A549 (cell line): ENCODE measurements at places on chromosomes 6 and 20.

DNA sequence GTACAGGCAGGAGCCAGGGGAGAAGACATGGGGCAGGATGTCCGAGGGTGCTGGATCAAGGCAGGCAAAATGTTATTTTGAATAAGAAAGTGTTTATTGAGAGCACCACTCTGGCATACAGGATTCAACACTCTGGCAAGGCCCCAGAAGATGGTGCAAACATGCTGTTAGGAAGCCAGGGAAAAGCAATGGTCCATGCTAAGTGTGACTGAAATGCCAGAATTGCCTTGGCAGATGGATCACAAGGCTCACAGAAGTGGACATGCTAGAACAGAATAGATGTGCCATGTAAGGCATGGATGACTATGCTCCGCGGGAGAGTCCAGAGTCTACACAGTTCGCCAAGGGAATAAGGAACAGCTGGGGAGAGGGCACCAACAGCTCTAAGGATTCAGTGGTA, 54.6 kb downstream of the QRSL1 start:
- no peak for DNase-seq

DNA sequence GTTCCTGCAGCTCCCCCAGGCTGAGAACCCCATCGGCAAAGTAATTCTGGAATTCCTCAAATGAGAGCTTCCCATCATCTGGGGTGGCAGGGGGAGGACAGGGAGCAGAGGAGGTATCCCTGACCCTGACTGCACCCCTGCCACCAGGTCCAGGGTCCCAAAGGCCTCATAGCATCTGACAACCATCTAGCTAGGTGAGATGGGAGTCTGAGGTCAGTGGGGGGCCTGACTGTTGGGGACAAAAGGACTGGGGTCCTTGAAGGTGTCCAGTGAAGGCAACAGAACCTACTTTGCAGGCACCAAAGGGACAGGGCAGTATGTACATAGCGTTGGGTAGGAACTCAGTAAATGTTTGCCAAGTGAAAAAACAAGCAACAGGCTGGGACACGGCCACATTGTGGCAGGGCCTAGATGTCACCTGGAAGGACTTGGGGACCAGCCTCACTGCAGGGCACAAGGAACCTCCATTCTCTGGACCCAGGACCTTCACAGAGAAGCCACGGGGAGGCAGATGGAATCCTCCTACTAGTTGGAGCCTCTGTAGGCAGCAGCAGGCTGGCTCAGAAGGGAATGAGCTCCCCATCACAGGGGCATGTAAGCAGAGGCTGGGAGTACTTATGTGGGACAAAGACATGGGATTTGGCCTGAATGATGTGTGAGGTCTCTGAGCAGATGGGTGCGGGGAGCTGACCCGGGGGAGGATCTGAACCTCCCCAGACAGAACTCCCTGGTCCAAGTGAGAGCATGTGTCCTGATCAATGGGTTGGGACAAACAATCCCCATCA, 3.3 kb downstream of the NECAB3 start:
- DNase-seq, result no peak

DNA sequence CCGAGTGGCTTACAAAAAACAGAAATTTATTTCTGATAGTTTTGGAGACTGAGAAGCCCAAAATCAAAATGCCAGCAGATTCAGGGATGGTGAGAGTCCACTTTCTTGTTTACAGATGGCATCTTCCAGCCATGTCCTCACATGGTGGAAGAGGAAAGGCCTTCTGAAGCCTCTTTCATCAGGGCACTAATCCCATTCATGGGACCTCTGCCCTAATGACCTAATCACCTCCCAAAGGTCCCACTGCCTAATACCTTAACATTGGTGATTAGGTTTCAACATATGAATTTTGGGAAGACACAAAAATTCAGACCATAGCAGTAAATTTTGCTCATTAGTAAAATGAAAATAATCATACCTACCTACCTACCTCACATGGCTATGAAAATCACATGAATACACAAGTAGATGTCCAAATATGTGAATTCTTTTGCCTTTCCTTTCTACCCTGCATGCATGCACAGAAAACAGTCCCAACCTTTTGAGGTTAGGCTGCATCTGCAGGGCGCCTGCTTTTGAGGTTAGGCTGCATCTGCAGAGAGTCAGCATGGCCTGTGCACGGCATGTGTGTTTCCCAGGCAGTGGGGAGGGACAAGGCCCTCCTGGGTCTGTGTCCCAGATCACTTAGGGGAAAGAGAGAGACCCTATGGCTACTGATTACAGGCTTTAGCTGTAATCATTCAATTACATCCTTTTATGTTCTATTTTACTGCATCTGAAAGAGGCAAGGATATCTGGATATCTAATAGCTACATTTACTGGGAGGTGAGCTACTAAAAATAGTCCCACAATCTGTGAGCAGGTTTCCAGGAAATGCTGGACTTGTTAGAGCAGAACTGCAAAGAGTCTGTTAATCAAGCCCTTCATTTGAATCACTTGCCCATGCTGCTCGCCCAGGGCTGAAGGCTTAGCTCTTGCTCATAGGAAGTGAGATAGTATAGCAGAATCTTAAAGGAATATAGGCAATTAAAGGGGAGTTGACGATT, 497.7 kb upstream of the MARCKS start:
- DNase-seq, result peak; percentile 6

GRCh38 chr6:90126181-90126580, 170.5 kb downstream of the BACH2 start:
- DNase-seq, result no peak

DNA sequence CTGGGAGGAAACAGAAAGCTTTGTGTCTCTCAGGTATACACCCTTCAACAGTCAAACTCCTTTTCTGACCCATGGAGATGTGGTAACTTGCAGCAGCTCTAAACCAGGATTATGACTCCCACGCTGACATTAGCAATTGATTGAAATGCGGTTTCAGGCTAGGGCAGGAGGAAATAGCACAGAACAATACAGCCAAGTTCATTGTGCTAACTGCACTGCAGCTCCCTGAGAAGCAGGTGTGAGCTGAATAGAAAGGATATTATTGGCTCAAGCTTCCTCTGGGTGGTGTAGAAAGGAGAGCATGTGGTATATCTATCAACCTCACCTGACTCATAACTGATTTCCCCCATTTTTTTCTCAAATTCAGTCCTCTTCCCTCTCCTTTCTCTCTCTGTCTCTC, 612.3 kb upstream of the BTBD3 start:
- DNase-seq, result no peak

- DNase-seq, result no peak
Measured at GRCh38 chr6:90190131-90190530, 106.5 kb downstream of the BACH2 start.

GRCh38 chr20:38202982-38203293, 37.9 kb upstream of the TGM2 start:
- no peak for DNase-seq

DNA sequence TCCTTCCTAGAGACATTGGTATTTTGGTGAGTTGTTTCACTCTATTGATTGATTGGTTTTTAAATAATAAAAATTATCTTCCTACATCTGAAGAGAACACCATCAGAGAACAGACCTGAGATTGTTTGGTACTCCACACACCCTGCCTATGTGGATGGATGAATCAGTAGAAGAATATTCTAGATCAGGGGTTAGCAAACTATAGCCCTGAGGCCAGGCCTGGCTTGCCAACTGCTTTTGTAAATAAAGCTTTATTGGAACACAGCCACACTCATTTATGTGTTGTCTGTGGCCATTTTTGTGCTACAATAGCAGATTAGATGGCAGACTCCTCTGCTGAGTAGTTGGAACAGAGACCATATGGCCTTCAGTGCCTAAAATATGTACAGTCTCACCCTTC, 139.6 kb upstream of the INSM1 start:
- DNase-seq, result no peak

DNA sequence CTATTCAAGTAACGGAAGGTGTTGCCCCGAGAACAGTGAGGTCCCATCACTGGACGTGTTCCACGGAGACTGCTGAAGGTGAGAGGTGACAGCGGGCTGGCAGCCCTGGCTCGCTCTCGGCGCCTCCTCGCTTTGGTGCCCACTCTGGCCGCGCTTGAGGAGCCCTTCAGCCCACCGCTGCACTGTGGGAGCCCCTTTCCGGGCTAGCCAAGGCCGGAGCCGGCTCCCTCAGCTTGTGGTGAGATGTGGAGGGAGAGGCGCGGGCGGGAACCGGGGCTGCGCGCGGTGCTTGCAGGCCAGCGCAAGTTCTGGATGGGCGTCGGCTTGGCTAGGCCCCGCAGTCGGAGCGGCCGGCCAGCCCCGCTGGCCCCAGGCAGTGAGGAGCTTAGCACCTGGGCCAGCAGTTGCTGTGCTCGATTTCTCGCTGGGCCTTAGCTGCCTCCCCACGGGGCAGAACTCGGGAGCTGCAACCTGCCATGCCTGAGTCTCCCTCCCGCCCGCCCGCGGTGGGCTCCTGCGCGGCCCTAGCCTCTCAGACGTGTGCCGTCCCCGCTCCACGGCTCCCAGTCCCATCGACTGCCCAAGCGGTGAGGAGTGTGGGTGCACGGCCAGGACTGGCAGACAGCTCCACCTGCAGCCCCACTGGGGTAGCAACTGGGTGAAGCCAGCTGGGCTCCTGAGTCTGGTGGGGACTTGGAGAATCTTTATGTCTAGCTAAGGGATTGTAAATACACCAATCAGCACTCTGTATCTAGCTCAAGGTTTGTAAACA, 77.6 kb downstream of the RNF182 start:
- no peak for DNase-seq

DNA sequence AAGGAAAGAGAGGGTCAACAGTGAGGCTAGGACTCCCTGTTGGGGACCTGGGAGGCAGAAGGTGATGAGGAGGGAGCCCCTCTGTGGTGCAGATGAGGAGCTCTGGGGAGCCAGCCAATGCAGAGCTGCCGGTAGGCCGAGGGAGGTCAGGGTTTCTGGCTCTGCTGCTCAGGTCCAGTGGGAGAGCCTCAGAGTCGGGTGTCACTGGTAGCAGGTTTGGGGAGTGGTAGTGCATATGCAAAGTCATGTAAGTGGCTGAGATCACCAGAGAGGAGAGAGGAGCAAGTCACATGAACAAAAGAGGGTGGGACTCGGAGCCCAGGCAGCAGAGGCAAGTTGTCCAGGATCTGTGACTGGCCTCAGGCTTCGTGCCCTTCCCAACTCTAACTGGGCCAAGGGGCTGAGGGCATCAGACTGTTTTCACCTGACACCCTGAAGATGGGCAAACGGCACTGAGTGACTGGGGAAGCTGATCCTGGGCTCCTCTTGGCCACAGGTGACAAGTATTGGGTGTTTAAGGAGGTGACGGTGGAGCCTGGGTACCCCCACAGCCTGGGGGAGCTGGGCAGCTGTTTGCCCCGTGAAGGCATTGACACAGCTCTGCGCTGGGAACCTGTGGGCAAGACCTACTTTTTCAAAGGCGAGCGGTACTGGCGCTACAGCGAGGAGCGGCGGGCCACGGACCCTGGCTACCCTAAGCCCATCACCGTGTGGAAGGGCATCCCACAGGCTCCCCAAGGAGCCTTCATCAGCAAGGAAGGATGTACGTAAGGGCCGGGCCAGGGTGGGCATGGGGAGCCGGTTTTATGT, 6.6 kb downstream of the MMP24OS start:
- DNase-seq, result no peak
